Fibroblast of the aortic adventitia (primary cell): ENCODE measurements at places on chromosomes 12 and 14. TPM values are rescaled to one million over a fixed set of nuclear protein-coding genes. Genes with fewer than 3 reads are reported as not detected.

Gene C12orf42
- total RNA-seq: not detected in 2 replicates

Gene SERPINA5
- 0.09 TPM in 1 of 2 replicates, not detected in the other for total RNA-seq

Gene CCDC177
- total RNA-seq: not detected in 2 replicates

Gene TAS2R13
- 2.8 and 7.4 TPM in 2 replicates for total RNA-seq

Gene TMTC1
- total RNA-seq: 12.8 and 54.9 TPM in 2 replicates

Gene GZMB
- total RNA-seq: not detected in 2 replicates

Gene NID2
- total RNA-seq: 146 and 370 TPM in 2 replicates

Gene DNAI7
- 0.18 and 4.2 TPM in 2 replicates for total RNA-seq

Gene SIX6
- not detected in 2 replicates for total RNA-seq

Gene B4GALNT1
- total RNA-seq: 1.7 and 6.9 TPM in 2 replicates

Gene TCP11L2
- 36.1 and 42.4 TPM in 2 replicates for total RNA-seq

Gene RD3L
- total RNA-seq: not detected in 2 replicates

Gene SRGAP1
- total RNA-seq: 11.9 and 25.8 TPM in 2 replicates

Gene AMDHD1
- total RNA-seq: 0.63 TPM in 1 of 2 replicates, not detected in the other

Gene B3GNT4
- not detected in 2 replicates for total RNA-seq

Gene FICD
- total RNA-seq: 7.6 and 11.6 TPM in 2 replicates

Gene KRT4
- total RNA-seq: not detected in 2 replicates

Gene GPR135
- 1.7 and 4.3 TPM in 2 replicates for total RNA-seq

Gene CYP46A1
- 0.36 and 0.49 TPM in 2 replicates for total RNA-seq

Gene PCED1B
- total RNA-seq: 0.27 TPM in 1 of 2 replicates, not detected in the other

Gene C12orf54
- not detected in 2 replicates for total RNA-seq

Gene INHBE
- total RNA-seq: 0.16 and 0.99 TPM in 2 replicates

Gene TRPV4
- 0.25 and 2.1 TPM in 2 replicates for total RNA-seq

Gene ANG
- 4.8 and 11.4 TPM in 2 replicates for total RNA-seq

Gene ANO4
- total RNA-seq: 0.18 and 1.6 TPM in 2 replicates

Gene CLEC6A
- total RNA-seq: not detected in 2 replicates

Gene C12orf60
- total RNA-seq: 0.65 and 0.99 TPM in 2 replicates

Gene SSTR1
- 0.57 and 0.63 TPM in 2 replicates for total RNA-seq

Gene NEUROD4
- not detected in 2 replicates for total RNA-seq

Gene SLC6A12
- not detected in 2 replicates for total RNA-seq

Gene ISCA2
- total RNA-seq: 3.1 and 12.9 TPM in 2 replicates

Gene MYO1H
- not detected in 2 replicates for total RNA-seq

Gene DLK1
- 0.09 TPM in 1 of 2 replicates, not detected in the other for total RNA-seq

Gene PPP1R1A
- not detected in 2 replicates for total RNA-seq

Gene PROX2
- not detected in 2 replicates for total RNA-seq

Gene RASSF9
- total RNA-seq: 7.7 and 8.5 TPM in 2 replicates

Gene TPH2
- total RNA-seq: not detected in 2 replicates

Gene PXN
- total RNA-seq: 66.1 and 68.3 TPM in 2 replicates

Gene MSRB3
- total RNA-seq: 36.8 and 55.1 TPM in 2 replicates

Gene SMCO2
- total RNA-seq: not detected in 2 replicates

Gene APEX1
- 58.8 and 358 TPM in 2 replicates for total RNA-seq

Gene CISTR
- total RNA-seq: not detected in 2 replicates

Gene RDH12
- 0.82 TPM in 1 of 2 replicates, not detected in the other for total RNA-seq

Gene AEBP2
- total RNA-seq: 17.9 and 72.5 TPM in 2 replicates

Gene KCNJ8
- total RNA-seq: 2.1 and 5.6 TPM in 2 replicates

Gene MYF6
- not detected in 2 replicates for total RNA-seq

Gene AQP6
- 0.09 TPM in 1 of 2 replicates, not detected in the other for total RNA-seq
